ENCODE measurements at places on chromosomes 11 and 22. TPM values are rescaled to one million over a fixed set of nuclear protein-coding genes. Genes with fewer than 3 reads are reported as not detected.

The CARNS1 gene
- 0.08 TPM for total RNA-seq

The UPK3A gene
- total RNA-seq = not detected

The FGF4 gene
- total RNA-seq = not detected

The SMTNL1 gene
- not detected for total RNA-seq

The LRP5 gene
- 30.9 TPM for total RNA-seq

The PLAAT5 gene
- total RNA-seq = not detected

The GGTLC3 gene
- not detected for total RNA-seq

The TRIM22 gene
- total RNA-seq = 0.86 TPM

The KDM4D gene
- total RNA-seq = 0.51 TPM

The ZBTB3 gene
- 1.7 TPM for total RNA-seq

The CABP4 gene
- not detected for total RNA-seq

The ANGPTL5 gene
- total RNA-seq = 0.10 TPM

The SLC25A18 gene
- total RNA-seq = 0.45 TPM

The OTOG gene
- not detected for total RNA-seq

The TTC36 gene
- not detected for total RNA-seq

The DHCR7 gene
- total RNA-seq = 52.6 TPM

The TRIM48 gene
- total RNA-seq = not detected

The MACROD1 gene
- 13.6 TPM for total RNA-seq

Measured in A549 treated with Mapracorat at 1 μM for 4 hours (cell line).